Karpas-422 (cell line): ENCODE measurements at places on chromosomes 11 and 22. TPM values are rescaled to one million over a fixed set of nuclear protein-coding genes. Genes with fewer than 3 reads are reported as not detected.

NXPE4 gene
- total RNA-seq, result not detected in 2 replicates

APOL5 gene
- not detected in 2 replicates for total RNA-seq

RASD2 gene
- total RNA-seq, result not detected in 2 replicates

JHY gene
- not detected in 2 replicates for total RNA-seq

NAALAD2 gene
- not detected in 2 replicates for total RNA-seq

INS gene
- not detected in 2 replicates for total RNA-seq

DEFB131B gene
- total RNA-seq, result not detected in 2 replicates

MSANTD4 gene
- total RNA-seq, result 59.6 and 62.8 TPM in 2 replicates

NEFH gene
- total RNA-seq, result not detected in 2 replicates

OR4D5 gene
- total RNA-seq, result not detected in 2 replicates

MS4A12 gene
- total RNA-seq, result 6.3 and 8.2 TPM in 2 replicates

ABTB2 gene
- total RNA-seq, result not detected in 2 replicates

SAA2 gene
- not detected in 2 replicates for total RNA-seq

GGTLC3 gene
- not detected in 2 replicates for total RNA-seq

CYP2D6 gene
- 2.9 and 7.4 TPM in 2 replicates for total RNA-seq

RASSF10 gene
- total RNA-seq, result not detected in 2 replicates

MRGPRX3 gene
- total RNA-seq, result not detected in 2 replicates

RPUSD4 gene
- 13.0 and 15.5 TPM in 2 replicates for total RNA-seq

GRK3 gene
- total RNA-seq, result 1.4 and 2.0 TPM in 2 replicates

PLEKHA7 gene
- 4.4 and 8.8 TPM in 2 replicates for total RNA-seq

OR52E8 gene
- total RNA-seq, result not detected in 2 replicates

TSSC4 gene
- total RNA-seq, result 25.3 and 47.5 TPM in 2 replicates

DDIAS gene
- 9.3 and 26.8 TPM in 2 replicates for total RNA-seq

PGA5 gene
- total RNA-seq, result not detected in 2 replicates

CABP4 gene
- total RNA-seq, result 0.29 TPM in 1 of 2 replicates, not detected in the other

GDPD4 gene
- total RNA-seq, result not detected in 2 replicates

CD3D gene
- total RNA-seq, result 3.7 and 5.7 TPM in 2 replicates

PHOX2A gene
- not detected in 2 replicates for total RNA-seq

IRAG1 gene
- not detected in 2 replicates for total RNA-seq

TSSK2 gene
- not detected in 2 replicates for total RNA-seq

OR5AN1 gene
- 0.04 and 0.45 TPM in 2 replicates for total RNA-seq

PRG3 gene
- not detected in 2 replicates for total RNA-seq

MPPED1 gene
- total RNA-seq, result 0.15 TPM in 1 of 2 replicates, not detected in the other

SMIM35 gene
- 0.04 TPM in 1 of 2 replicates, not detected in the other for total RNA-seq

TMEM109 gene
- 42.3 and 44.4 TPM in 2 replicates for total RNA-seq

CLCF1 gene
- total RNA-seq, result 6.4 and 13.9 TPM in 2 replicates

PRODH gene
- total RNA-seq, result not detected in 2 replicates

TMEM151A gene
- total RNA-seq, result not detected in 2 replicates

CALCA gene
- total RNA-seq, result not detected in 2 replicates

AIFM3 gene
- total RNA-seq, result 0.40 TPM in 1 of 2 replicates, not detected in the other
